ENCODE measurements at places on chromosomes 5 and 9.

- peak; percentile 35 for DNase-seq
Measured at GRCh38 chr5:142958944-142959682, 188.9 kb downstream of the ARHGAP26 start.

- no peak for DNase-seq
Measured at GRCh38 chr9:18629136-18629535, 155.2 kb downstream of the ADAMTSL1 start.

DNA sequence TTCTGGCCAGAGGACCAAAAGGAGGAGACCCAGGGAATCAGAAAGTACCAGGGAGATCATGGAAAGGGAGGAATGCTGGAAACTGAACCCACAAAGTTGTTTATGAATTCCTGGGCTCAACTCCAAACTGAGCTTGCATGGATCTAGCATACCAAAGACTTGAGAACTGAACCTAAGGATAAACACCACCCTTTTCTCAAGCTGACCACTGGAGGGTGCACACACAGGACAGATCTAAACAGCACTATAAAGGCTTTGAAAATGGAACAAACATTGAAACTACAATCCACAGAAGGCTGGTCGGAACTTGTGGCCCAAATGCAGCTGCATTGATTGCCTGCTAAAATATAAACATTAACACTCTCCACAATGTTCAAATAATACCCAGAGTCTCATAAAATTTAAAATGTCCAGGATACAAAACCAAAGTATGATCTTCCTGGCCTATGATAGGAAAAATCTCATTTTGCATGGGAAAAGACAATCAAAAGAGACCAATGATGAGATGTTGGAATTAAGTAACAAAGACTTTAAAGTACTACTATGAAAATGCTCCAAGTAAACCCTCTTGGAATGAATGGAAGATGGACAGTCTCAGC lies 15.6 kb upstream of the IRF1 start:
- peak; percentile 3 for DNase-seq

DNA sequence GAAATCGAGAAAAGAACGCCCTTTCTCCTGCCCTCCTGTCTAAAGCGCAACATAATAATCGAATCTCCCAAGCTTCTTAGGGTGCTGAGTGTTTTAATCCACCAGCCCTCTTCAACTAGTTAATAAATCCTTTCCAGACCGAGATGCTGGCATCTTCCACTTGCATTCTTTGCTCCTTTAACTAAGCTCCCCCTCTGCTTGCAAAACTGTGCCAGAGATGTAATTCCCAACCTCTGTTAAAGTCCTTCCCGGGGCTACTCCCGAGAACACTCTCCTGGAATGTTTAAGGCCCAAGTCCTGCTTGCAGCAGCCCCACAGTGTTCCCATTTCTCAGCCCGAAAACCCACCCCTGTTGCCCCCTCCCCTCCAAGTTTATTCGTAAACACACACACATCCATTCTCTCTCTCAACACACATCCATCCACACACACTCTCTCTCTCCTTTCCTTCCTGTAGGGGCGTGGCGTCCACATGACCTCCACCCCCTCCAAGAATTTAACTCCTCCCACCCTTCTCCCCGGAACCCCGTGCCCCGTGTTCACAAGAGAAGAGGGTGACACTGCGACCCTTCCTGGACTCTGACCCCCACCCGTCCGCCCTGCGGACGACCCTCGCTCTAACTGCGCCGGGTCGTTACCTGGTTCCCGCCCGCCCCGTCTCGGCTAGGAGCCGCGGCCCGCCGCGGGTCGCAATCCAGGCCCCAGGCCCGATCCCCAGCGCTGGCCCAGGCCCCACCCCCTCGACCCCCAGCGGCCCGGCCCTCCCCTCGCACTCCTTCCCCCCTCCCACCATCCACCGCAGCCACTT lies 7.0 kb upstream of the MGAT1 start:
- DNase-seq, result peak; percentile 72

- DNase-seq, result no peak
Measured at GRCh38 chr5:76202182-76202581, 119.0 kb downstream of the SV2C start.

DNA sequence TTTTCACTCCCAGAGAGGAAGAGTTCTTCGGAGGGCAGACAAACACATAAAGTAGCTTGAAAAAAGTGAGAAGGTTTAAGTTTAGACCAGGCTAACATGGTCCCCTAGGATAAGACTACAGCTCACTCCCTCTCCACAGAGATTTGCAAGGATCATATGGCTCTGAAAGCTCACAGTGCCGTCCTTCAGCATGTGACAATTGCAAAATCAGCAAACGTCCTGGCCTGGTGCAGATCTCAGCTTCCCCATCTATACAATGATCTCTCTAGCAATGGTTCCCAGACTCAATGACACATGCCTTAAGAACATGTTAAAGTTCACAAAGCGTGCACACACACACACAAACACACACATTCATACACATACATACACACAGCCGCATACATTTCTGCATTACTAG lies 327.6 kb downstream of the ACTL7B start:
- no peak for DNase-seq

DNA sequence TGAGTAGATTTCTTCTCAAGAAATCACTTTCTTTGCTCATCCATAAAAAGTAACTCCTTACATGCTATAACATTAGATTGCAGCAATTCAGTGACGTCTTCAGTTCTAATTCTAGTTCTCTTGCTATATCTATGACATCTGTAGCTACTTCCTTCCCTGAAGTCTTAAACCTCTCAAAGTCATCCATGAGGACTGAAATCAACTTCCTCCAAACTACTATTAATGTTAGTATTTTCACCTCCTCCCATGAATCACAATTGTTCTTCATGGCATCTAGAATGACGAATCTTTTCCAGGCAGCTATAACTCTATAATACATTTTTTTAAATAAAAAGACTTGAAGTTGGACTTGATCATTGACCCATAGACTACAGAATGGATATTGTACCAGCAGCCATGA lies 46.2 kb upstream of the PRRC1 start:
- DNase-seq, result no peak

- peak; percentile 3 for DNase-seq
Measured at GRCh38 chr5:110865400-110866094, 126.7 kb downstream of the SLC25A46 start.

GRCh38 chr9:36625006-36625615 lies 52.4 kb downstream of the MELK start:
- no peak for DNase-seq

DNA sequence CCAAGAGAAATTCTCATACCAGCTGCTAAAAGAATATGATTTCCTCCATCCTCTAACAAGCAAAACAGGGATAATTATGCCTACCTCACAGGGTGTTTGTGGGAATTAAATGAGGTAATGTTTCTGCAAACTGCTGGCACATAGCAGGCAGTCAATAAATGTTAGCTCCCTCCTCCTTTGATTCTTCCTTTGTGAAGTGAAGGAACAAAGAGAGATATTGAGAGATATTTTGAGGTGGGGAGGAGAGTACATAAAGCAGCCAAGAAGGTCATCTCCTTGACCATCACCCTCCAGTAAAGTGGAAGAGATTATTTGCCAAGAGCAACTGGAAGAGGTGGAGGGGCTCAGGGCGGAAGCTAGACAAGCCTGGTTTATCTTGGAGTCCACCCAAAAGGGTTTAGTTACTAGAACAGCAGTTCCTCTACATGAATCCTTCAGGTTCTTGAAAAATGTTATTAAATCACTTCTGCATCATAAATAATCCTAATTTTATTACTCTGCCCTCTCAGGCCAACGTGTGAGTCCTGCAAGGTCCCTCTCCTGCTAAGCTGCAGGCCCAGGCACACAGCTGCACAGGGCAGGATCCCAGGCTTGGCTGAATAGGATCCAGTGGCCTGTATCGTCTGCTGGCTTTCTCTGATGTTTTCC lies 35.0 kb upstream of the TLE1 start:
- no peak for DNase-seq

DNA sequence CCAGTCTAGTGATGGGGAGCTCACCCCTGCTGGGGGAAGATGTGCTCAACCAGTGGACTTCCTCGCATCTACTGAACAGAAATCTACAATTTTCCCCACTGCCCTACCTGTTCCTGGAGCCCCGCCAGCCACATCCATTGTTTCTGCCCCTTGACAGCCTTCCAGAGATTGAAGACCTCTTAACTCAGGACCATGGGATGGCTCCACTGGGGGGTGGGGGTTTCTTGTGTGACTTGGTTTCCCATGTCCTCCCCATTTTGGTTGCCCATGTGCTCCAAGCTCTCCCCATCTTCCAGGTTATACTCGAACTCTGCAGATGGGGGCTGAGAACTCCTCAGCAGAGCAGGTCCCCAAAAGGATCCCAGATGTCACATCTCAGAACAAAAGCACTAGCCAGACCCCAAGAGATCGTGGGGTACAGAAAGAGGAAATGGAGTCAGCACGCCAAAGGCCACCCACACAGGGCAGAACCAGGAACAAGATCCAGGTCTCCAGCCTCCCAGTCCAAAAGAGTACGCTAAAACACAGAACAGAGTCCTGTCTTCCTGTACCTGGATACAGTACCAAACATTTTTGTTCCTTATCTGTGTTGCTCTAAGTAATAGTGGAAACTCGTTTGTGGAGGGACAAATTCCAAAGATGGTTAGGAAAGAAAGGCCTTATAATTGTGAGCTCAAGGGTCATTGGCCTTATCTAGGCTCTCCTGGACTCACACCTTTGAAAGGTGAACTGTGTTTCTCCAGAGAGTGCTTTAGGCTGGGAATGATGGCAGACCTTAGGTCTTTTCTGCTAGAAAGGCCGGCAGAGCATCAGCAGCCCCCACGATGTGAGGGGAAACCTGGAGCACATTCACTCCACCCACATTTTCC lies 15.8 kb downstream of the CORO2A start:
- DNase-seq, result no peak

DNA sequence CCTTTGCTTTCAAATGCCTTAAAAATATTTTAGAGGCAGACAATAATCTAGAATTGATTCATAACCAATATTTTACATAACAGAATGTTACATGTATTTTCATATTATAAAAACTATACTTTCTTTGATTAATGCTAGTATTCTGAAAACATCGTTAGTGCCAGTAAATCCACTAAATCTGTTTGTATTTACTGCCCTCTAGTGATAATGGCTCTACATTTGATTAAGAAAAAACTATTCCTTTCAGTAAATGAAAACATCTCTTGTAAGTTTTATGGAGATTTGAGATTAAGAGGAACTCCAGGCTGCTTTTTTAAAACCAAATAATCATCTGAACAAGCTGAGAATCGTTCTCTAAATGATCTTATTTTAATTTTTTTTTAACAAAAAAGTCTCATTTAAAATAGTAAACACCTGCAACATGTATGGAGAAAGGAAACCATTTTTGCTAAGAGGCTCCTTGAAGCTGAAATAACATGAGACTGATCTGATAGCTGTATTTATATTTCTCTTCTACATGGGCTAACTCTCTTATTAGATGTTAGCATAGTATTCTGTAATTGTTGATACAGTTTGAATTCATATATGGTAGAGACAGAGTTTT lies 424.7 kb downstream of the RAB3C start:
- peak; percentile 31 for DNase-seq

- DNase-seq, result no peak
Measured at GRCh38 chr9:99561961-99562565, 259.6 kb upstream of the NR4A3 start.

DNA sequence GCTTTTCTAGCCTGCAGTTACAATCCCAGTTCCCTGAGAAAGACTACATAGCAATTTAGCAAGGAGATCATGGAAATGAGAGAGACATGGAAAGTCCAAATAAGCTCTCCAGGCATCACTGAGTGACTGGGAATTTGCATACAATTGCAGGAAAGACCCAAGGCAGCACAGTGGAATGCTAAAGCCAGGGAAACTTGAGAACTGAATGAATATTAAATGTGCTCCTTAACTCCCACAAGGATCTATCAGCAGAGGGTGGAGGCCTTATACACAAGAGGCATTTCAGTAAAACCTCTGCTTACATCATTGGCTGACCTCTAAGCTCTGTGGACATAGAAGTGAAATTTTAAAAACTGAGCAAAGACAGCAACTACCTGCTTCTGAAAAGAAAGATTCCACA lies 355.6 kb upstream of the DAB2 start:
- no peak for DNase-seq

GRCh38 chr5:50763846-50764245 lies 97.4 kb downstream of the PARP8 start:
- no peak for DNase-seq

GRCh38 chr9:89447416-89447815 lies 50.5 kb downstream of the SEMA4D start:
- DNase-seq, result no peak

DNA sequence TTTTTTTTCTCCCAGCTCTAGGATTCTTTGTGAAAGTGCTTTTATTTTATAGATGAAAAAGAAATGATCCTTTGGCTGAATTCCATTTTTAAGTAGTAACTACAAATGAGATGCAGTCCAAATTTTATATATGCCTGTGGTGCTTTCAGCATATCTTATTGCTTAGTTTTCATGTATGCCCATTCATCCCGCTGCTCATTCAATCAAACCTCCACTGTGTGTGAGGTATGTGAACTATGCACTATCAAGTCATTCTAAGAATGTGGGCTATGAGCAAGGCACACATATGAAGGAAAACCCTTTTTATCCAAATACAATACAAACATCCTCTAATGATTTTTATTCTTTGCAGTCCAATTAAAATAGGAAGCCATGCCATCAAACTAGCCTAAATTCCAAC lies 1069.1 kb upstream of the DMAC1 start:
- DNase-seq, result no peak

DNA sequence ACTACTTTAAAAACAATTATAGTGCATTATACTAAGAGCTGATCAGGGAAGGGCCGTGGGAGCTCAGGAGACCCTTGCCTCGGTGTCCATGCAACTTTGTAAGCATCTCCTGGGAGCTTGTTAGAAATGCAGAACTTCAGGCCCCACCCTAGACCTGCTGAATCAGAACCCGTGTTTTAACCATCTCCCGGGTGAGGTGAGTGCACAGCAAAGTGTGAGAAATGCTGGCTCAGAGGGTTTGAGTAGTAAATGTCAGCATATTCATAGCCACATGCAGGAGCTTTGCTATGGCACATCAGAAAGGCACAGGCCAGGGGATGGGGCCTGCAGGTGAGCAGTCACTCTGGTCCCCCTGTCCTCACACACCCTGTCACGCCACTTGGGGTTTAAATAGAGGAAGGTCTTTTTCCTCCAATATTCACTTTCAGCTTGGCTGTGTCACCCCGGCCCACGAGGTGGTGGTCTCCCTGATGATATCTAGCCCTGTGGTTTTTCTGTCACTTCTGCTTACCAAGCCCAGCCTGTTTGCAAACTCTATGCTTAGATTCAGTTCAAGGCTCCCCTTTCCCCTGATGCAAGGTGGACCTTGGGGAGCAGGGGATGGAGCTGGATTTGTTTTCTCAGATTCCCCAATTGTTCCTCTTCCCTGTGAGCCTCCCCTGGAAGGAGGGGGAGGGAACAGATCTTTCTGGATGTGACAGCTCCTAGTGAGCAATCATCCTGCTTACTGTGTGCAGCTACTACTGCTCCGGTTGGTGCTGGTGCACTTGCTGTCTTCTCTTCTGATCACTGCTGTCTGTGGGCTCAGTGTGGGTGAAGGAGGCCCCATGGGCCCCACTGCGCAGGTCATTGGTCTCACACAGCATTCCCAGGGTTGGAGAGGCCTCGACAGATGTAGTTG lies 51.8 kb upstream of the TGFBR1 start:
- DNase-seq, result no peak

Measured in NCI-H2171 treated with DMSO at 0.1 percent for 48 hours (cell line).